ENCODE measurements at places on chromosomes 3 and 15.
A peak's percentile ranks its signal among the peaks of the same experiment; 100 is the strongest.

DNA sequence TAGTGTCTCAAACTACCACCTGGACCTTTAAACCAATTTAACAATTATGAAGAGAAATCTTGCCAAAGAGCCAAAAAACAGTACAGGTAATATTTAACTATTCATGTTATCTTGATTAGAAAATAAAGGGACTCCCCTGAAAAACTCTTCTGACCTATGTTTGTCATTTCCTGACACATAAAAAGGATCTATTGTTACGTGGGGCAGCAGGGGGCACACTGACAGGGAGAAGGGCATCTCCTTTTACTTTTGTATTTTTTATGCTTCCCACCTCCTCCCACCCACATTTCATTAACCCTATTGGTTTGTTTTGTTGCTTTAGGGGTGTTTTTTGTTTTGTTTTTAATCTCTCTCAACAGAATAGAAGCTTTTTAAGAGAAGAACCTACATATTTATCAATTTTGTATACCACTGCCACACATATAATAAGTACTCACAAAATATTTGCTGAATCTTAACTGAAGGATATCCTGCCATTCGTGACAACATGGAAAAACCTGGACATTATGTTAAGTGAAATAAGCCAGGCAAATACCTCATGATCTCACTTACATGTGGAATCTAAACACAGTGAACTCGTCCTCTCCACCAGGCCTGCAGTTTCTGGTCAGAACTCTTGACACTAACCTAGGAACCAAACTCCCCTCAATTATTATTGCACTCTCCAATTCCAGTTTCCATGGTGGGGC is 17.7 kb downstream of the STAG1 start:
- no peak for DNase-seq

DNA sequence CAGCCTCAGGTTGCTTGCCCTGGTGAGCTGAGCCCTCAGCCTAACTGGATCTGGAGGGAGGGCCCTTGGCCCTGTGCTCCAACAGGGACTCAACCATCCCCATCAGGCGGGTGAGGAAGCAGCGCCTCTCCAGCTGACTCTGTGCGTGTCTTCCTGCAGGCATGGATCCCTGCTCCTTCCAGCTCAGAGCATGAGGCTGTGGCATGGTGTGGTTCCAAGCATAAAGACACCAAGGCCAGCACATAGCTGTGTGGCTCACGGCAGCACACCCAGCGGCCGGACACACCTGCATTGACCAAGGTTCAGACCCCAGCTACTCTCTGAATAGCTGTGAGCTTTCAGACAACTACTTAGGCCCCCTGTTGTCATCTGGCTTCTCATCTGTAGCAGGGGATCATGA is 131.0 kb upstream of the PLXNA1 start:
- DNase-seq: no peak

DNA sequence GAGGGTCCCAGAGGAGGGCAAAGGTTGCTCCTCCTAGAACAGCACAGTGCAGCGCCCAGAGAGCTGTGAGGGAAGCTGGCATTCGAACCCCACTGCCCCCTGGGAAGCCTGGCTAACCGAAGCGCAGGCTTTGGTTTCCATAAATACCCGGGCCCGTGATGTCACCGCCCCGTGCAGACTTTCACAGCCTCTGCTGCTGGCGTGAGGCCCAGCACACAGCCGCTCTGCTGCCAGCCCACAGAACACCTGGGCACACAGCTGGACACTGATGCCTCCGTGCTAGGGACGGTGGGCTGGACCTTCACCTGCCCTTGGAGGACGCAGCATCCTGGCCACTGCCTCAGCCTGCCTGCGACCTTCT is 1.0 kb downstream of the IQSEC1 start:
- DNase-seq: no peak

- DNase-seq: no peak
Observed at GRCh38 chr3:30498587-30498967, 107.8 kb upstream of the TGFBR2 start.

- no peak for DNase-seq
Observed at GRCh38 chr3:14991151-14991742, 43.9 kb downstream of the NR2C2 start.

- DNase-seq: peak; percentile 23
Observed at GRCh38 chr15:69666441-69666882, 213.8 kb downstream of the RPLP1 start.

DNA sequence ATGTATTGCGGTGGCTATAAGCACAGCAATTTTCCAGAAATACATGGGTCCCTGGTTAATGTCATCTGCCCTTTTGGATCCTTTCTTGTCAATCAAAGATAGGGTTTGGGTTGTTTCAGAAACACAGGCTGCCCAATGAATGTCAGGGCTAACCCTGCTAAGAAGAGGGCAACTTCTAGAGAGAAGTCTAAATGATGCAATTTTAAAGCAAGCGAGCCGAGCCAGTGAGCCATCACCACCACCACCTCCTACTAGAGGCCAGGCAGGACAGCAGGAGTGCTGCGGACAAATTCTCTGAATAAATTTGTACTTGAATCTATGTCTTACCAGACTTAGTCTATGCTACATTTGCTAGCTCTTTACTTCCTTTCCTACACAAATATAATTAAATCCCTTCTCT is 248.4 kb downstream of the CTNNB1 start:
- DNase-seq: no peak

GRCh38 chr3:66439666-66440344 is 61.0 kb downstream of the LRIG1 start:
- DNase-seq: no peak

DNA sequence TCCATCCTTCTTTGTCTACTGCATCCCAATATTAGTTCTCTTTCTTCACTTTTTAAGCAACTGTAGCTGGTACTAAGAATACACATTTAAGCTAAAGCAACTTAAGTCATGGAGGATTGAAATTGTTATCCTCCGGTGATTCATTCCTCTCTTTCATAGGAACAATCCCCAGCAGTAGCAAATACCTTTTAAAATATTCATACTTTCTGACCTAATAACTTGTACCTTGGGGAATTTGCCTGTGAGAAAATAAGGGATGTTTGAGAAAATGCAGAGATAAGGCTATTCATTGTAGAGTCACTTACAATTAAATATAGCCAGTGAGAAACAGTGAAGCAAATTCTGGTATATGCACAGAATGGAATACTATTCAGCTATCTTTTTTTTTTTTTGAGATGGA is 66.0 kb downstream of the VPS13C start:
- no peak for DNase-seq
